ENCODE measurements at places on chromosomes 11 and 22. TPM values are rescaled to one million over a fixed set of nuclear protein-coding genes. Genes with fewer than 3 reads are reported as not detected.

- H3K4me1 ChIP-seq = peaks cover 10% of the 10 kb centered on the region
- no peak for DNase-seq
- H3K27ac ChIP-seq = peak overlapping the region; percentile 98
- H3K27me3 ChIP-seq = no peaks in the 10 kb centered on the region
Measured at GRCh38 chr22:31488346-31488883, 1.2 kb downstream of the EIF4ENIF1 start.

GRCh38 chr22:35838855-35839576 lies 121.3 kb downstream of the APOL5 start:
- H3K4me1 ChIP-seq = peaks cover 64% of the 10 kb centered on the region
- peak overlapping the region; percentile 60 for H3K4me3 ChIP-seq
- DNase-seq = peak; percentile 79
- no peaks in the 10 kb centered on the region for H3K36me3 ChIP-seq
- H3K27me3 ChIP-seq = no peaks in the 10 kb centered on the region

Gene C11orf42
- not detected for total RNA-seq

- peaks cover 5% of the 10 kb centered on the region for H3K4me1 ChIP-seq
- H3K36me3 ChIP-seq = no peaks in the 10 kb centered on the region
- H3K27me3 ChIP-seq = no peaks in the 10 kb centered on the region
Measured at GRCh38 chr22:33076343-33076742, 18.2 kb upstream of the SYN3 start.

All from A673 (cell line).